Epithelial cell of proximal tubule (primary cell): ENCODE measurements at places on chromosomes 2 and 18. TPM values are rescaled to one million over a fixed set of nuclear protein-coding genes. Genes with fewer than 3 reads are reported as not detected.

The BCL11A gene
- 3.5 and 4.4 TPM in 2 replicates for total RNA-seq

The IGFBP5 gene
- 61.9 and 111 TPM in 2 replicates for total RNA-seq

The C2orf80 gene
- not detected in 2 replicates for total RNA-seq

The CRYGC gene
- not detected in 2 replicates for total RNA-seq

The C2orf78 gene
- total RNA-seq = not detected in 2 replicates

The TMEM185B gene
- total RNA-seq = 30.4 and 32.6 TPM in 2 replicates

The FLACC1 gene
- total RNA-seq = 0.22 TPM in 1 of 2 replicates, not detected in the other

The SLC11A1 gene
- total RNA-seq = 0.22 TPM in 1 of 2 replicates, not detected in the other

The PMAIP1 gene
- 63.7 and 82.6 TPM in 2 replicates for total RNA-seq

The SLC25A52 gene
- not detected in 2 replicates for total RNA-seq

The SLC35F5 gene
- 64.7 and 76.0 TPM in 2 replicates for total RNA-seq

The ICA1L gene
- 1.7 and 3.3 TPM in 2 replicates for total RNA-seq

The UGT1A8 gene
- not detected in 2 replicates for total RNA-seq

The CPO gene
- not detected in 2 replicates for total RNA-seq

The RNU2-63P gene
- not detected in 2 replicates for total RNA-seq

The CERKL gene
- total RNA-seq = 0.14 and 0.40 TPM in 2 replicates
